ENCODE measurements at places on chromosomes 12 and 14. TPM values are rescaled to one million over a fixed set of nuclear protein-coding genes. Genes with fewer than 3 reads are reported as not detected.
A peak's percentile ranks its signal among the peaks of the same experiment; 100 is the strongest.

PIWIL1 gene
- not detected for total RNA-seq

RBP5 gene
- total RNA-seq: not detected

SLC38A4 gene
- total RNA-seq: not detected

DNA sequence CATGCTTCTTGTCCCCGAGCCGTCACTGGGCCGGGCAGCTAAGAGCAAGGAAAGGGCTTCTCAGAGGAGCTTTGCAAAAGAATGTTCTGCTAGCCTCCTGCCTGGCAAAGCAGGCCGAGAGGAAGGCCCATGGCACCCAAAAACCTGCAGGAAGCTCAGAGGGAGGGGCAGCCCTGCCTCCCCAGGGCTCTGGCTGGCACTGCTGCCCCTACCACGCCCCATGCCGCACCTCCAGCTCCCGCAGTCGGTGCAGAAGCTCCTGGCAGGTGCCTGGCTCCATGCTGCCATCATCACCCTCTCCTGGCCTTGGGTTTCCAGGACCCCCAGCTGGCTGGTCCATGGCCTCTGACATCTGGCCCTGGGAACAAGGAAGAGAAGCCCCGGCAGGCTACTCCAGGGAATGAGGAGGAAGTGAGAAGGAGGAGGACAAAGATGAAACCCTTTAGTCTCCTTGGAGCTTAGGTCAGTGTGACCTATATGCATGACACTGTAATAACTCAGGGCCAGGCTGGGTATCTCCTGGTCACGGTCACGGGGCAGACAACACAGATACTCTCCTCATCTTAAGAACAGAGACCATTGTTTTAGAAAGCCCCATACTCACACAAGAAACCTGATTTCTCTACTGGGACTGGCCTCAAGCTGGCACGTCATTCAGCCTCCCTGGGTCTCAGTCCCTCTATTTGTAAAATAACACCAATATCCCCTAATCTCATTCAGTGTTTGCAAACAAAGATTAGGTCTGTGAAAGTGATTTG, 24.3 kb downstream of the NCKAP5L start:
- H3K4me1 ChIP-seq: no peaks in the 10 kb centered on the region
- no peak overlapping the region for H3K27ac ChIP-seq
- peaks cover 5% of the 10 kb centered on the region for H3K36me3 ChIP-seq
- H3K27me3 ChIP-seq: no peaks in the 10 kb centered on the region
- no peak for DNase-seq
- no peak overlapping the region for H3K4me3 ChIP-seq

GRCh38 chr12:79482921-79483320, 207.8 kb downstream of the PAWR start:
- no peaks in the 10 kb centered on the region for H3K4me1 ChIP-seq
- H3K27ac ChIP-seq: no peak overlapping the region
- no peaks in the 10 kb centered on the region for H3K36me3 ChIP-seq
- H3K27me3 ChIP-seq: no peaks in the 10 kb centered on the region
- no peak for DNase-seq
- no peak overlapping the region for H3K4me3 ChIP-seq

- H3K27ac ChIP-seq: no peak overlapping the region
- no peak for DNase-seq
- H3K27me3 ChIP-seq: no peaks in the 10 kb centered on the region
- H3K36me3 ChIP-seq: no peaks in the 10 kb centered on the region
- H3K4me3 ChIP-seq: no peak overlapping the region
- H3K4me1 ChIP-seq: no peaks in the 10 kb centered on the region
Observed at GRCh38 chr14:74641601-74642391, 29.8 kb upstream of the LTBP2 start.

- H3K36me3 ChIP-seq: no peaks in the 10 kb centered on the region
- no peak overlapping the region for H3K4me3 ChIP-seq
- no peak for DNase-seq
- H3K27me3 ChIP-seq: no peaks in the 10 kb centered on the region
Observed at GRCh38 chr14:44271637-44272036, 235.4 kb downstream of the FSCB start.

DNA sequence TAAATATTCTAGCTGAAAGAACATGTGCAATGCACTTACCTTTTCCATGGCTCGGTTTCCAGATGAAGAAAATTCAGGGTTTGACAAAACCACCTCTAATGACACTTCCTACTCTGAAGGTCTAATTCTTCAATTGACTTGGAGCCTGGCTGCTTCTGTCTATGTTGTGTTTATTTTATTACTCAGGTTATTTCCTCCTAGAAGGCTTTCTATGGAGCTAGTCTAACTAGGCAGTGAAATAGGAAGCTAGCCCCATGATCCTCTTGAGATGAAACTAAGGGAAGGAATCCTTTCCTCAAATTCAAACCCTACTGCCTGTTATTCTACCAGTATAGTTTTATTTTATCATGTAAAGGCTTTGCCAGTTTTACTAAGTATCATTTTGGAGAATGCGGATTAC, 20.9 kb upstream of the IFNG-AS1 start:
- no peak for DNase-seq
- no peak overlapping the region for H3K4me3 ChIP-seq
- no peaks in the 10 kb centered on the region for H3K4me1 ChIP-seq
- H3K27ac ChIP-seq: no peak overlapping the region
- H3K36me3 ChIP-seq: no peaks in the 10 kb centered on the region
- H3K27me3 ChIP-seq: no peaks in the 10 kb centered on the region

GRCh38 chr14:78535041-78535440, 364.9 kb downstream of the NRXN3 start:
- no peaks in the 10 kb centered on the region for H3K4me1 ChIP-seq
- H3K36me3 ChIP-seq: no peaks in the 10 kb centered on the region
- no peak overlapping the region for H3K27ac ChIP-seq

DNA sequence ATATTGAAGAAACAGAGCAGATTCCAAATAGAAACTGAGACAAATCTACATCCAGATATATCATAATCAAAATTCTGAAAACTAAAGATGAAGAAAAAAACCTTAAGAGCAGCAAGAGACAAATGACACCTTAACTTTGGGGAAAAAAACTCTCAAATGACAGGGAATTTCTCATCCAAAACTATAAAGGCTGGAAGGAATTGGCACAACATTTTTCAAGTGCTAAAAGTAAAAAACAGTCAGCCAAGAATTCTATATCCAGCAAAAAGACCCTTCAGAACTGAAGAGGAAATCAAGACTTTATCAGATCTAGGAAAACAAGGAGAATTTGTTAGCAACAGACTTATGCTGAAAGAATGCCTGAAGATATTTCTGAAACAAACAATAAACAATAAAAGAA, 90.3 kb upstream of the RASSF8 start:
- no peaks in the 10 kb centered on the region for H3K27me3 ChIP-seq
- H3K4me1 ChIP-seq: no peaks in the 10 kb centered on the region
- no peak for DNase-seq
- no peaks in the 10 kb centered on the region for H3K36me3 ChIP-seq
- no peak overlapping the region for H3K4me3 ChIP-seq

GRCh38 chr14:35403114-35403602, 1.4 kb downstream of the NFKBIA start:
- H3K4me3 ChIP-seq: peak overlapping the region; percentile 98
- peak overlapping the region; percentile 98 for H3K27ac ChIP-seq
- no peaks in the 10 kb centered on the region for H3K27me3 ChIP-seq
- DNase-seq: no peak
- peaks cover 30% of the 10 kb centered on the region for H3K36me3 ChIP-seq

DNA sequence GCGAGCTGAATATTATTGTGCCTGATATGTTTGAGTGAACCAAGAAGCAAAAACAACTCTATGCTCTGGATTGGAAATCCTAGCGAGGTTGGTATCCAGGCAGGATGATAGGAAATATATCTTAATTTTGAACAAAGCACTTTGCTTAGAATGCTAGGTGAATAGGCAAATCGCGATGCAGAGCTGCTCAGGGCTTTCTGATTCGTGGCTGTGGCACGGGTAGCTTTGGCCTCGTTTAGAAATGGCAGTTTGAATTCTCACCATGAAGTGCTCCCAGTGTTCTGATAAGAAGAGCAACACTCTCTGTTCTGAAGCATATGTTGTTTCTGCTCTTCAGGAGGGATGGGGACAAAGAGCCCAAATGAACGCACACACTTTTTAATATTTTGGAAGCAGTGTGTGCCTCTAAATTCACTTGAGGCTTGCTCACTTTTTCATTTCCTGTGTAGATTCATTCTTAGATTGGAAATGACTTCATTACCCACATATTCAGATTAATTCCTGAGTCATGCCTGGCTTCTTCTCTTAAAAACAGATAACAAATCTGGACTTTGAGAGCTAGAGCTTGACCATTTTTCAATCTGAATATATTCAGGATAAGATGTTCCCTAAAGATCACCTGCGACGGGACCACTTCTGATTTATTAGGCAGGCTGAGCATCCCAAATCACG, 200.9 kb downstream of the RPAP3 start:
- no peaks in the 10 kb centered on the region for H3K4me1 ChIP-seq
- DNase-seq: no peak
- H3K27me3 ChIP-seq: no peaks in the 10 kb centered on the region
- no peak overlapping the region for H3K4me3 ChIP-seq
- H3K27ac ChIP-seq: no peak overlapping the region

DNA sequence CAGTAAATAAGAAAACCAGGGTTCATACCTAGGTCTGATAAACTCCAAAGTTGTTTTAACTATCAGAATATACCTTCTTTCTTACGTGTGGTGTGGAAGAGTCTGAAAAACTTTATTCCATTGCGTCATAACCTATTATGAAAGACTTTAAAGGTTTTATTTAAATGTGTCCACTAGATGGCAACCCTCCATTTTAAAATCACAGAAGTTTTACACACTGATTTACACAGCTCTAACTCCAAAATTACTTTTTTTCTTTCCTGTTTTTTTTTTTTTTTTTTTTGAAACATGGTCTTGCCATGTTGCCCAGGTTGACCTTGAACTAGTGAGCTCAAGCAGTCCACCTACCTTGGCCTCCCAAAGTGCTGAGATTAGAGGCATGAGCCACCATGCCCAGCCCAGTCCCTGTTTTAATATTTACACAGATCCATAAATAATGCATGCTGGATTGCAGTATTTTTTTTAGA, 17.3 kb upstream of the TMPRSS12 start:
- no peak overlapping the region for H3K4me3 ChIP-seq
- no peaks in the 10 kb centered on the region for H3K4me1 ChIP-seq
- H3K27ac ChIP-seq: no peak overlapping the region
- H3K36me3 ChIP-seq: no peaks in the 10 kb centered on the region

- peaks cover 5% of the 10 kb centered on the region for H3K4me1 ChIP-seq
- peak; percentile 45 for DNase-seq
- H3K4me3 ChIP-seq: no peak overlapping the region
Observed at GRCh38 chr12:10235761-10236631, 23.3 kb downstream of the GABARAPL1 start.

DNA sequence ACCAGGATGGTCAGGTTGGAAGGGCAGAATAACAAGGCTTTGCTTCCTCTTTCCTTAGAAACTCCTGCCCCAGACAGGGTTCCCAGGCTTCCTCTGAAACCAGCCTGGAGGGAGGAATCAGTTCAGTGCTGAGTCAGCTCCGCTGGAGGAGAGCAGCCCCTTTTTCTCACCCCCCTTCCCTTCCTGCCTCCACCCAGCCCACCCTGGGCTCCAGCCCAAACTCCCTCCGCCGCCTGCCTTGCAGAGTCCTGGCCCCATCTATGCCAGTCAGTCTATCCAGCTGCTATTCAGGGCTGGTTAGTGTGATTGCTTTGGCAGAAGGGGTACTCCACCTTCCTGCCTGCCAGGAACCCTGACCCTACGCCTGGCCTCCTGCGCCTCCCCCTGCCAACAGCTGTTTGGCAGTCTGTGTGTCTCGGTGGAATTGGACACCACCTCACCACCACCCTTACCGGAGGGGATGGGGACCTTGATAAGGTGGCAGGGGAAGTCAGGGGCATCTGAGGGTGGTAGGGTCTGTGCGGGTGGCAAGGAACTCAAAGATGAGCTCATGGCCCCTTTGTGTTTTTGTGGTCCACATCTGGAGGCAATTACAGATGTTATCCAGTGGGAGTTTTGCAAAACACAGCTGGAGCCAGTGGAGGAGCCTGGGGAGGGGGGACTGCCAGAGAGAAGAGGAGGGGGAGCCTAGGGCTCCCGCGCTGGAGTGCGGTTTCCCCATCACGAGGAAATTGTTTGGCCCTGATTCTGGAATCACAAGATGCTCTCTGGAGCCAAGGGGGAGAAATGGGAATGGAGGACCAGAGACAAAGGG, 12.2 kb downstream of the MMP14 start:
- peaks cover 9% of the 10 kb centered on the region for H3K4me1 ChIP-seq
- no peaks in the 10 kb centered on the region for H3K36me3 ChIP-seq
- no peak overlapping the region for H3K27ac ChIP-seq
- no peak overlapping the region for H3K4me3 ChIP-seq

All from CD8-positive, alpha-beta memory T cell (primary cell).